ENCODE measurements at places on chromosomes 4 and X.

DNA sequence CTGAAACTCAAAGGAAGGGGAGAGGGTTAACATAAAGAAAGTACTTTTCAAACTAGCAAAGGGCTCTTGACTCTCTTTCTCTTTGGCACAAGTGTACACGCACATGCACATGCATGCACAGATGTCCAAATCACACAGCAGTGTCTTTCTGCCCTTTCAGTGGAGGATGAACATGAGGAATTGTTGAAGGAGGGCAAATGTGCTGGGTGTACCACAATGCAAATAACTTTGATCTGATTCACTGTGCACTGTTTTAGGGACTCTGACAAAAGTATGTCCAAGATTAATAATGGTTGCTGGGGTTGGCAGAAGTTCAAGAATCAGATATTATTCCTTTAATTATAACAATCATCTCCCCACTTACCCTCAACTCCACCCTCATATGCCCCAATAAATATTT, 93.8 kb downstream of the GPC4 start:
- DNase-seq, result no peak

DNA sequence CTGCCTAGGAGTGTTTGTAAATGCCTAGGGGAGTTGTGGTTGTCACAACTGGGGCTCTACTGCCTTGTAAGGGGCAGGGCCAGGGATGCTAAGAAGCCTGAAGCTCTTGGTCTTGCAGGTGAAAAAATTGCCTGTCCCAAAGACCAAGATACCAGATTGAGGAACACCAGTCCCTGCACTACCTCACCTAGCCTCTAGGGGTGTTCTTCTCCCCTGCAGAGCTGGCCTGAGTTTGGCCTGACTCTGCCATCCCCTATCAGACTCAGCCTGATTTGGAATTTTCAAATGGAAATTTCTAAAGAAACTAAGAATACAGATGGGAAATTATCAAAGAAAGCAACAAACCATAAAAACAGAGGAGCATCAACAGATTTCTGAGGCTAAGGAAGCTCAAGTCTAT, 90.4 kb downstream of the ZC4H2 start:
- DNase-seq, result no peak

- DNase-seq, result no peak
Observed at GRCh38 chrX:155957843-155958242, 39.7 kb upstream of the IL9R start.

- no peak for DNase-seq
Observed at GRCh38 chr4:123158576-123158975, 236.2 kb upstream of the NUDT6 start.

DNA sequence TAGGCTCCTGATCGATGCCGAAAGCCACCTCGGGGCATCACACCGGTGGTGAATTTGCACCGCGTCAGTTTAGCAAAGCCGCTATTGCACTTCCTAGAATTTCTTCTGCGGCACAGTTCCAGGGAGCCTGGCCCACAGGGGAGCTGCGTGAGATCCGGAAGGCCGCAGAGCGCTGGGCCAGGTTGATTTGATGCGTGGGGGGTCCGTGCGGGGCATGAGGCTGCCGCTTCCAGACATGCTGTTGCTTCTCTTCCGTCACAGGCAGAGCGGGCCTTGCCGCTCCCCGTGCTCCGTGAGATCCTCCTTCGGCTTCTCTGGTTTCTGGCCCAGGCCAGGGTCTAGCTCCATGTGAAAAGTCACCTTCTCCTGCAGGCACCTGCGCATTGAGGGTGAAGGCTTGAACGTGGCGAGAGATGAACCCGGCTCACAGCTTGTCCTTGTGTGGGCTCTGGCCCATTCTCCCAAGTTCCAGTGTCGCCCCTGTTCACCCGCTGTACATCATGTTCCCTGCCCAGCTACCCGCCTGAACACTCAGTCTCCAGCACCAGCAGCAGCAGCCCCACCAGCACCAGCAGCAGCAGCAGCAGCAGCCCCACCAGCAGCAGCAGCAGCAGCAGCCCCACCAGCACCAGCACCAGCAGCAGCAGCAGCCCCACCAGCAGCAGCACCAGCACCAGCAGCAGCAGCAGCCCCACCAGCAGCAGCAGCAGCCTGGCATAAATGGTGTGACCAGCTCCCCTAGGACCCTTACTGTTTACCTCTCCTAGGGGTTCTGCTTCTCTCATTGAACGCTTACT, 131.2 kb downstream of the TRIML1 start:
- no peak for DNase-seq

GRCh38 chr4:107693132-107693531, 26.9 kb downstream of the PAPSS1 start:
- DNase-seq, result no peak

- DNase-seq, result no peak
Observed at GRCh38 chrX:44451056-44451455, 91.6 kb downstream of the FUNDC1 start.

GRCh38 chr4:54063737-54064316, 578 bp downstream of the CHIC2 start:
- DNase-seq, result peak; percentile 25

GRCh38 chrX:42420426-42420825, 357.5 kb downstream of the PPP1R2C start:
- no peak for DNase-seq

DNA sequence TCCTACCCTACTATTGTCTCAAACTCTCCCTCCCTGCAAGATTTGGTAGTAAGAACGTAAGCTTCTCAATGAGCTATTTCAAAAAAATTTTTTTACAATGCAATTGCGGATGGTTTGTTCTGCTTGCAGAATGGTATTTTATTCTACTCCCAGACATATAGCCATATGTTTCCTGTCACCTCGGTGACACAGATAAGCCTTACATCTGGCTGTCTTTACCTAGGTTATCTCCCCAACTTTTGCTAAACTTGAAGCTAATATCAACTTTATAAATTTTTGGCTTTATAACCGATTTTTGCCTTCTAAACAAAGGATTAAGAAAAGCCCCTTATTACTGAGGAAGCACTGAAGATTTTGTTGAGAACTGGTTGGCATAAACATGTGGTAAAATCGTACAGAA, 331.5 kb downstream of the TENM3 start:
- no peak for DNase-seq

DNA sequence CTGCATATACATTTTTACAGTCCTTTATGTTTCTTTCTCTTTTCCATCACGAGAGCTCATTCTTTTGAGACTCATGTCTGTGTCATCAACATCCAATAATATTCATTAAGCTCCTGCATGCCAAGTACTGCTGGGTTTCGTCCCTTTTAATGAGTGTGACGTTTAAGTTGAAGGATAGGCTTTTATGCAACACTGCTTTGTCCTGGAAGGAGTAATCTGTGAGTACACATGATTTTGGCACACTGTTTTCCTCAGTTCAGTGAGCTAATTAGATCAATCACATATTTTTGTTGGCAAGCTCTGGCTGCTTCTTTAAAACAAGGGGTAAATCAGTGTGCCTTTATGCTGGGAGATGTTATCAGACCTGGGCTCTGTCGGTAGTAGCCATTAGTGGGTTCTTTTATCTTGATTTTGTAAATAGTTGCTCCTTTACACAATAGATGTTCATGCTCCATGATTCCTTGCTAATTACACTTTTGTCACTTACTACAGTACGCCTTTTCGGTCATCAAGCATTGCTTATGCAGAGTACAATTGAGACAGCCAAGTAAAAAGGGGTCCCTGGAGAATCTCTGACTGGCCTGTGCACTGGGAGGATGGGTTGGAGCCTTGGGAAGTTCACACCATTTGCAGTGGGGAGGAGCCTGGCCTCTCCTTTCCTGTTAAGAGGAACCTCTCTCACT, 132.6 kb downstream of the FHIP1A start:
- no peak for DNase-seq

GRCh38 chr4:138242834-138243156, 646 bp upstream of the SLC7A11 start:
- no peak for DNase-seq

- DNase-seq, result no peak
Observed at GRCh38 chrX:128650326-128650725, 598.1 kb upstream of the ACTRT1 start.

DNA sequence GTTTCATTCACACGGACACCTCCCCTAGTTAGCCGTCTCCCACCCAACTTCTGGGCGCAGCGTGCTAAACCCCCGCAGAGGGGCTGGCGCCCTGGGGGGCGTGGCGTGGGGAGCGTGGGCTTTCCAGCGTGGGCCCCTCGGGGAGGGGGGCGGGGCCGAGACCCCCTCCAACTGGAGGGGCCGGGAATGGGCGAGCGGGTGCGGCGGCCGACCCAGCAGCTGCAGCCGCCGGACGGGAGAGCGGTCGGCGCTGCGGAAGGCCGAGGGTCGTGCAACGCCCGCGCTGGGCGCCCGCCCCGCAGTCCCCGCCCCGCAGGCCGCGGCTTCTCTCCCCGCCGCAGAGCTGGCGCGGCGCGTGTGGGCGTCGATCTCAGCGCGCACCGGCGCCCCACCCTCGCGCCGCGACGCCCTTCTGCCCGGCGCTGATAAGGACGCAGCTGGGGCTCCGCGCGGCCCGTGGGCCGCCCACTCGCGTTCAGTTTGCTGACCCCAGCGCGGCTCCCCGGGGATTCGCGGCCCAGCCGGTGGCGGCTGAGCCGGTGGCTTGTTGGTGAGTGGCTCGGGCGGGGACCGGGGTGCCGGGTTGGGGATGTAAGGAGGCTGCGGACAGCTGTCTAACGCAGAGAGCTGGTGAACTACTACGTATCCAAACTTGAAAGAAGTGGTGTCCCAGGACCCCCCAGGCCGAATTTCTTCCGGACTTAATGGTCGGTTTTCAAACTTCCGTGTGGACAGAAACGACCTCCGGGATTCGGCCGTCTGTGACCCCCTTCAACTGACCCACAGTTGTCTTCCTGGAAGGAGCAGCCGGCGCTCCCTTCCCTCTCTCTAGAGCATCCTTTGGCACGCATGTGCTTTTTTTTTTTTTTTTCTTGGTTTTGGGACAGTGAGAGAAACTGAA, 1.5 kb downstream of the FHDC1 start:
- no peak for DNase-seq

DNA sequence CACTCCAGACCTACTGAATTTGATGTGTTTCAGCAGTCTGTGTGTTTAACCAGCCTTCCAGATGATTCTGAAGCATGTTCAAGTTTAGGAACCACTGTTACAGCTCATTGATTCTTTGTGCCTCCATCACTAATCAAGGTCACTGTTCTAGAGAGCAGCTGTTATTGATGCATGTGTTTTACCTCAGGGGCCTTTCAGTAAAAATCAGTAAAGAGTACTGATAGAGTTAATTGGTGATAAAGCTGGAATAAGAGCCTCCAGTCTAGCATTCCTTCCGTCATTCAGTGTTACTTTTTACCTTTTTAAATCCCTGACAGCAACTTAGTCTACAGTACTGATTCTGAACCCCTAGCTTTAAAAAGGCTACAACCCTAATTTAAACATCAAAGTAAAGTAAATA, 12.9 kb downstream of the CPEB2 start:
- DNase-seq, result no peak

DNA sequence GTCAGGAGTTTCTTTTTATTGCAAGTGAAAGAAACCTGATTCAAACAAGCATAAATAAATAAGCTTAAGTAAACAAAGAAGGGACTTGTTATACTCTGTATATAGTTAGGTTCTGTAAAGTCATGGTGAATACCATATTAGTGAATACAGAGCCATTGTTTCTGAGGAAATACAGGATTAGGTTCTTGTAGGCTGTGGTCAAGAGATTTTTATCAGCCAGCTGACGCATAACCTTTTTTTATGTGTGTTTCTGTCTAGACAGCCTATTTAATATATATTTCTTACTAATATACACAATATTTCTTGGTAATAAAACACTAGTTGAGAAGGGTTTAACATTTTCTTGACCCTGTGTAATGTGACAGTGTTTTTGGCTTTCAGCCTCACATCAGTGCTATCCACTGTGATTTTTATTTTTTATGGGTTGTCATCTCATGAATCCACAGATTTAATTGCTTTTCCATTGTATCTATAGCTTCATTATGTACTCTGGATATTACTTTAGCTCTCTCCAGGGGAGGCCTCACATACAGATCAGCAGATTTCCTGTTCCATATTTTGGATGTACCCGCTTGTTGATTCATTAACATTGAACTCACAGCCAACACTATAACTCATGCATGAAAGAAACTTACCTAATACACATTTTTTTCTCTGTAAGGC, 8.0 kb downstream of the HERC3 start:
- no peak for DNase-seq

DNA sequence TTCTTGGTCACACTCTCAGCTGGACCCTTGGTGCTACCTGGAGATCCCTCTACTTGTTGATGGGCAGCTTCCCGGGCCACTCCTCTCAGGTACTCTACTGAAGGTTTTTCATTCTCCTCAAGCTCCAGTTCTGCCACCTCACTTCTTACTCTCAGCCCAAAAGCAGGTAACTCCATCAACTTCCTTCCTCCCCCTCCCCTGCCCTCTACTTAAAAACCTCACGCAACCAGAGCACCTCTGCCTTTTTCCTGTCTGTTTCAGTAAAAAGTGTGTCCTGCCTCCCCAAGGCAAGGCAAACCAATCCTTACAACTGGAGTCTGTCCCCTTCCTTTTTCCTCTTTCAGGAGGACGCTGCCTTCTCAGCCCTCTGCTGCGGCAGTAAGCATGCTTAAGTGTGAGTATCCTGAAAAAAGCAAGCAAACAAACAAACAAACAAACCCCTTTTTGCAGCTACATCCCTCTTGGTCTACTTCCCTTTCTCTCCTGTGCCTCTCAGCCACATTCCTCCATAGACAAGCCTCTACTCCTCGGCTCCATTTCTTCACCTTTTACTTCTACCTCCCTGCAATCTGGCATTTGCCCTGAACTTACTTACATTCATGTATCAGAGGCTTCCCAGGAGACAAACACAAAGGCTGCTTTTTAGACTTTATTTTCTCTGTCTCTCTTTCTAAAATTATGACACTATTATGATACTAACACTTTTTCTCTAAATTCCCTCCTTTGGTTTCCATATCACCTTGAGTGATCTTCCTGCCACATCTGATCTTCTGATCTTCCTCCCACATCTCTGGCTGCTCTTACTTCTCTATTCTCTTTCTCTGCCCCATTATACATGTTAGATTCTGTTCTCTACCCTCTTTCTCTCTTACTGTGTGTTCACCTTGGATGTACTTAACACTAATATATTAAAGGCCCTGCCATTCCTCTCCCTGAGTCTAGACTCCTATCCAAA, 5.4 kb downstream of the ALPK1 start:
- no peak for DNase-seq

DNA sequence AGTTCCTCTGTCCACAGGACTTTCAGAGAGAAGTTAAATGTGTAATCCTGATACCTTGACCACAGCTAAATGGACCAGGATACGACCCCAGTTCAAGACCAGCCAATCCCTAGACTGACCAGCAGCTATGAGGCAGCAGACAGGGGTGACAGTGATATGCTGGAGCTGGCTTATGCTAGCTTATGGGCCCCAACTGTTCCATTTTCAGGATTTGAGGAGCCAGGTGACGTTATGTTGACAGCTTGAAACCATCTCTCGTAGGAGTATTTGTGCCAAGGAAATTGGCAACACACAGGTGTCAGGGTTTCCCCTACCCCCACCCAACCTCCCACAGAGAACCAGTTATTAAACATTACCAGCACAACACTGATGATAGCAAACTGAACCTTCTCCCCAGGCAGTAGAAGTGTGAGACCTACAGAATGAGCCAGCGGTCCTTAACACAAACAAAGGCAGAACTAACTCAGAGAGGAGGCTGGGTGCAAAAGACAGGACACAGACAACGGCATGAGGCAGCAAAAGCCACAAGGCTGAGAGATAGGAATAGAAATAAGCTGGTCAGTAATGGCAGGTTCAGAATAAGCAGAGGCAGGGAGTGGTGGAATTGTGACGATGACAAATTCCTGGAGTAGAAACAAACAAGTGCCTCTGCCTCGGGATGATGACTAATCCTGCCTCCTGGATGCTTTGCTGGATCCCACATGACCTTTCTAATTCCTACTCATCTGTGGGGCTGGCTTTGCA, 85.6 kb upstream of the CPEB2 start:
- no peak for DNase-seq

- DNase-seq, result no peak
Observed at GRCh38 chr4:119559044-119559647, 69.5 kb downstream of the PDE5A start.
